ENCODE measurements at places on chromosomes 16 and 17. TPM values are rescaled to one million over a fixed set of nuclear protein-coding genes. Genes with fewer than 3 reads are reported as not detected.

The CIITA gene
- polyA plus RNA-seq = 1.2 TPM

The RAD51D gene
- 7.3 TPM for polyA plus RNA-seq

The BIRC5 gene
- 132 TPM for polyA plus RNA-seq

The TMEM220 gene
- 7.8 TPM for polyA plus RNA-seq

The PLD6 gene
- not detected for polyA plus RNA-seq

The NOB1 gene
- 56.6 TPM for polyA plus RNA-seq

The G6PC1 gene
- not detected for polyA plus RNA-seq

The MYOCD gene
- 2.0 TPM for polyA plus RNA-seq

The C16orf86 gene
- polyA plus RNA-seq = 0.90 TPM

The SLC47A1 gene
- 0.64 TPM for polyA plus RNA-seq

The MTSS2 gene
- 1.9 TPM for polyA plus RNA-seq

The ACSF2 gene
- 7.5 TPM for polyA plus RNA-seq

The AIPL1 gene
- polyA plus RNA-seq = 0.24 TPM

The TBC1D28 gene
- polyA plus RNA-seq = not detected

The HEATR9 gene
- polyA plus RNA-seq = not detected

The VASN gene
- polyA plus RNA-seq = 7.1 TPM

The FA2H gene
- 3.8 TPM for polyA plus RNA-seq

The USP43 gene
- 5.7 TPM for polyA plus RNA-seq

The EVPL gene
- polyA plus RNA-seq = 0.47 TPM

The HBA2 gene
- 11.7 TPM for polyA plus RNA-seq

The ADCY7 gene
- polyA plus RNA-seq = 2.4 TPM

The CARD14 gene
- polyA plus RNA-seq = not detected

The ACAP1 gene
- 43.9 TPM for polyA plus RNA-seq

The LHX1 gene
- polyA plus RNA-seq = 0.74 TPM

The TCAP gene
- polyA plus RNA-seq = 0.80 TPM

The MT1H gene
- polyA plus RNA-seq = 442 TPM

The C17orf100 gene
- 4.8 TPM for polyA plus RNA-seq

The OR3A3 gene
- not detected for polyA plus RNA-seq

The ENPP7 gene
- polyA plus RNA-seq = not detected

The CTRB1 gene
- polyA plus RNA-seq = not detected
